A549 treated with CpdA at 1 μM for 4 hours (cell line): ENCODE measurements at places on chromosomes 3 and 15. TPM values are rescaled to one million over a fixed set of nuclear protein-coding genes. Genes with fewer than 3 reads are reported as not detected.

The SI gene
- total RNA-seq, result not detected in 5 replicates

The CSPG5 gene
- 0.91 to 1.2 TPM (median 0.97 TPM) in 5 replicates for total RNA-seq

The SNX22 gene
- 0.47 to 1.6 TPM (median 1.2 TPM) in 5 replicates for total RNA-seq

The SLC6A20 gene
- 0.02 to 0.05 TPM in 2 of 5 replicates, not detected in the others for total RNA-seq

The DLL4 gene
- total RNA-seq, result 0.62 to 0.68 TPM (median 0.65 TPM) in 5 replicates

The LRTM1 gene
- total RNA-seq, result not detected in 5 replicates

The THBS1 gene
- 25.9 to 48.0 TPM (median 29.7 TPM) in 5 replicates for total RNA-seq

The ILDR1 gene
- not detected in 5 replicates for total RNA-seq

The EFCAB12 gene
- total RNA-seq, result 0.47 to 0.87 TPM (median 0.60 TPM) in 5 replicates

The GRK7 gene
- total RNA-seq, result 0.02 to 0.06 TPM (median 0.03 TPM) in 3 of 5 replicates, not detected in the others

The MINAR1 gene
- 0.52 to 0.67 TPM (median 0.57 TPM) in 5 replicates for total RNA-seq

The GOLGB1 gene
- total RNA-seq, result 15.4 to 20.6 TPM (median 17.3 TPM) in 5 replicates

The FAM107A gene
- 0.07 to 0.08 TPM in 2 of 5 replicates, not detected in the others for total RNA-seq

The C2CD4B gene
- 0.03 to 0.13 TPM in 2 of 5 replicates, not detected in the others for total RNA-seq

The GOLGA6L4 gene
- 0.68 to 2.1 TPM (median 0.91 TPM) in 5 replicates for total RNA-seq

The ASB14 gene
- total RNA-seq, result not detected in 5 replicates

The KNG1 gene
- not detected in 5 replicates for total RNA-seq

The ESYT3 gene
- total RNA-seq, result 0.61 to 0.87 TPM (median 0.68 TPM) in 5 replicates

The C3orf22 gene
- not detected in 5 replicates for total RNA-seq

The CNTN3 gene
- not detected in 5 replicates for total RNA-seq

The CPLX3 gene
- not detected in 5 replicates for total RNA-seq

The IL17RD gene
- total RNA-seq, result 0.47 to 1.4 TPM (median 1.2 TPM) in 5 replicates

The PPP1R14D gene
- total RNA-seq, result 0.20 to 0.32 TPM in 2 of 5 replicates, not detected in the others

The CLRN1 gene
- total RNA-seq, result not detected in 5 replicates

The LRRC2 gene
- not detected in 5 replicates for total RNA-seq

The TMCO5A gene
- total RNA-seq, result not detected in 5 replicates

The EFCC1 gene
- 0.06 TPM in 1 of 5 replicates, not detected in the others for total RNA-seq

The NUP210 gene
- 31.7 to 40.3 TPM (median 38.3 TPM) in 5 replicates for total RNA-seq

The IL17RC gene
- 12.1 to 14.7 TPM (median 13.1 TPM) in 5 replicates for total RNA-seq

The C3orf49 gene
- not detected in 5 replicates for total RNA-seq

The FSIP1 gene
- 0.47 to 1.1 TPM (median 0.65 TPM) in 5 replicates for total RNA-seq

The SLCO3A1 gene
- total RNA-seq, result 20.3 to 29.3 TPM (median 27.8 TPM) in 5 replicates

The LIPC gene
- 0.11 to 0.21 TPM in 2 of 5 replicates, not detected in the others for total RNA-seq

The GABRR3 gene
- total RNA-seq, result not detected in 5 replicates

The ABHD17C gene
- total RNA-seq, result 42.0 to 48.0 TPM (median 45.9 TPM) in 5 replicates

The RLBP1 gene
- total RNA-seq, result not detected in 5 replicates

The NAALADL2 gene
- total RNA-seq, result 0.11 to 0.40 TPM (median 0.34 TPM) in 3 of 5 replicates, not detected in the others

The TTLL13 gene
- total RNA-seq, result 0.22 to 1.1 TPM (median 0.47 TPM) in 5 replicates

The ELP6 gene
- total RNA-seq, result 26.7 to 29.6 TPM (median 28.7 TPM) in 5 replicates

The ATP13A3 gene
- total RNA-seq, result 25.5 to 49.7 TPM (median 37.6 TPM) in 5 replicates

The TLR9 gene
- 0.08 TPM in 2 of 5 replicates, not detected in the others for total RNA-seq

The GOLGA6L7 gene
- total RNA-seq, result not detected in 5 replicates

The SIDT1 gene
- total RNA-seq, result 0.37 to 0.56 TPM (median 0.46 TPM) in 5 replicates

The PPARG gene
- 38.4 to 42.6 TPM (median 41.7 TPM) in 5 replicates for total RNA-seq

The PLCB2 gene
- 0.27 to 1.3 TPM (median 0.48 TPM) in 5 replicates for total RNA-seq

The RAB6B gene
- total RNA-seq, result 0.76 to 2.4 TPM (median 2.3 TPM) in 5 replicates

The VGLL3 gene
- total RNA-seq, result 4.1 to 10.3 TPM (median 6.8 TPM) in 5 replicates

The PPM1M gene
- total RNA-seq, result 4.2 to 5.8 TPM (median 5.2 TPM) in 5 replicates

The KIF7 gene
- 3.3 to 5.6 TPM (median 3.9 TPM) in 5 replicates for total RNA-seq

The P2RY12 gene
- total RNA-seq, result not detected in 5 replicates

The DZIP3 gene
- 4.4 to 5.0 TPM (median 4.6 TPM) in 5 replicates for total RNA-seq

The GOLGA8J gene
- total RNA-seq, result 0.09 TPM in 1 of 5 replicates, not detected in the others

The CCRL2 gene
- 0.13 to 0.26 TPM (median 0.22 TPM) in 4 of 5 replicates, not detected in the other for total RNA-seq

The ARHGEF26 gene
- total RNA-seq, result 5.2 to 8.5 TPM (median 5.9 TPM) in 5 replicates

The UBP1 gene
- total RNA-seq, result 53.0 to 67.9 TPM (median 56.0 TPM) in 5 replicates

The GPR27 gene
- 3.0 to 3.3 TPM (median 3.2 TPM) in 5 replicates for total RNA-seq

The SEMA7A gene
- 2.4 to 3.1 TPM (median 2.7 TPM) in 5 replicates for total RNA-seq

The FMN1 gene
- total RNA-seq, result 0.27 to 0.59 TPM (median 0.41 TPM) in 5 replicates

The SPINK8 gene
- not detected in 5 replicates for total RNA-seq
